ENCODE measurements at places on chromosomes 7 and 10. TPM values are rescaled to one million over a fixed set of nuclear protein-coding genes. Genes with fewer than 3 reads are reported as not detected.

VDAC2 gene
- total RNA-seq: 143 TPM

CYP26A1 gene
- not detected for total RNA-seq

DENND11 gene
- total RNA-seq: 27.1 TPM

PRKAR1B gene
- 31.9 TPM for total RNA-seq

FGF8 gene
- not detected for total RNA-seq

EGFR gene
- 16.8 TPM for total RNA-seq

TMEM60 gene
- 15.2 TPM for total RNA-seq

STK32C gene
- 11.8 TPM for total RNA-seq

ATG9B gene
- 0.10 TPM for total RNA-seq

FKBP6 gene
- not detected for total RNA-seq

PLEKHS1 gene
- not detected for total RNA-seq

DNA sequence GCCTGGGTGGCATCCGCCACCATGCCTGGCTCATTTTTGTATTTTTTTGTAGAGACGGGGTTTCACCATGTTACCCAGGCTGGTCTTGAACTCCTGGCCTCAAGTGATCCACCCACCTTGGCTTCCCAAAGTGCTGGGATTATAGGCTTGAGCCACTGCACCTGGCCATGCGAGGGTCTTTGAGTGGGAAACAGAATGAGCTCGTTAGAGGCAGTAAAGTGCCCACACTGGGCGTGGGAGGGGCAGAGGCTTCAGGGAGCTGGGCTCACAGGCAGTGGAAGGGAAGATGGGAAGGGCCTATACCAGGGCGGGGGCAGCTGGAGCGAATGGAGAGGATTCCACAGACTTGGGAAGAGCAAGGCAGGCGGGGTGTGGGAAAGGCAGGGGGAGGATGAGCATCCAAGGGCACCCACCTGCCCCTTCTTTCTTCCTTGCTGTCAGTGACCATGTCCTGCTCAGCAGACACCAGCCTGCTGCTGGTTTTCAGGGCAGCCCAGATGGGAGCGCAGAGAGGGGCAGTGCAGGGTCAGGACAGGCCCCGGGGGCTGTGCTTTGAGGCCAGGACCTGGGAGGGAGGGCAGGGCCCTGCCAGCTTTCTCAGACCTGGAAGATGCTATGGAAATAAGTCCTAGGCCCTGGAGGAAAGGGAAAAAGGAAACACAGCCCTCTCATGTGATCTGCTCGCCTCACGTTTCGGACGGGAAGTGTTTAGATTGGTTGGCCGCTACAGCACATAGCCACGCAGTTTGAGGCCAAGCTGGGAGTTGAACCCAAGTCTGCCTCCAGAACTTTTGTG, 4.2 kb downstream of the FZD9 start:
- DNase-seq: no peak

DNA sequence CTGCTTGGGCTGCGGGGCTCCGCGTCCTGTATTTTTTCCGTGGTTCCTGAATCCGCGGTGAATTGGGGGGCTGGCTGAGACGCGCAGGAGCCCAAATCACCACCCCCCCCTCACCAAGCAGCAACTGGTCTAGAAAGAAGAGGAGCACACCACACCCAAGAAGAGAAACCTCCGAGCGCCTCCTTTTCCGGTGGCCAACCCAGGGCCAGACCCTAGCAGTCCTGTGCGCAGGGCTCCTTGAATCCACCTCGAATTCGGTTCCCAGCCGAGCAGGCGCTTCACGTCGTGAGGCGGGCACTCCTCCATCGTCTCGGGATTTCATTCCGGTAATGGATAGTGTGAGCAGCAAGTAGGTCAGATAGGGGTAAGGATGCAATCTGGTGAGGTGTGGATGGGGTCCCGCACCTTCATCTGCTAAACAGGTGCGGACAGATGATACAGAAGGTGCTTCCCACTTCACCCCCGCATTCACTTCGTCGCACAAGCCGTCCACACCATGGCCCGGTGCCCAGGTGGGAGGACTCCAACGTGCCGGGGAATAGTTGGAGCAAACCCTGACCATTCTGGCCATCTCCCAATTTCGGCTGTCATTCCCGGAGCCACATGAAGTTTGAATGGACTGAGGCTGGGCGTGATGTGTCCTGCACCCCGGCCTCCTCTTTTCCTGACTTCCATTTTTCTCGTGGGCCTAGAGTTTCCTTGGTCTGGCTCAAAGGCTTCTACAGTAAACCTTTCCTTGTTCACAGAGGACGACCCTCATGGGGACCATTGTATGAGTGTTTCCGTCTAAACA, 19.8 kb upstream of the ZNF273 start:
- no peak for DNase-seq

- no peak for DNase-seq
These were observed 243.2 kb downstream of the ARHGAP21 start for GRCh38 chr10:24480447-24480846.

DNA sequence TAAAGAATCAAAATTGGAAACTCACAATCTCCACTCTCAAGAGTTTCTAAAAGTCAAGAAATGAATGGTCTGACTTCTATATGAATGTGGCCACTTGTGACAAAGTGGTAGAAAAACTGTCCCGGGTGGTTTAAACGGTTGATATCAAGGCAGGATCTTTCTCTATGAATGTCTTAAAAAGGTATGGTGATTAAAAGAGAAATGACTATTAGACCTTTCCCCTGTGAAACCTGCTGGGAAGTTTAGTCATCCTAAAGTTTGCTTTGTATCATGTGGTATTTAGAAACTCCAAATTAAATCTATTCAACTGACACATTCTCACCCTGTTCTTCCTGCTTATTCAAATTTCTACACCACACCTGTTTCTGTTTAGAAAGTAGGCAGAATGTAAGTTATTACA, 492.5 kb downstream of the XPNPEP1 start:
- no peak for DNase-seq

- no peak for DNase-seq
These were observed 48.7 kb downstream of the PWWP2B start for GRCh38 chr10:132445516-132446194.

DNA sequence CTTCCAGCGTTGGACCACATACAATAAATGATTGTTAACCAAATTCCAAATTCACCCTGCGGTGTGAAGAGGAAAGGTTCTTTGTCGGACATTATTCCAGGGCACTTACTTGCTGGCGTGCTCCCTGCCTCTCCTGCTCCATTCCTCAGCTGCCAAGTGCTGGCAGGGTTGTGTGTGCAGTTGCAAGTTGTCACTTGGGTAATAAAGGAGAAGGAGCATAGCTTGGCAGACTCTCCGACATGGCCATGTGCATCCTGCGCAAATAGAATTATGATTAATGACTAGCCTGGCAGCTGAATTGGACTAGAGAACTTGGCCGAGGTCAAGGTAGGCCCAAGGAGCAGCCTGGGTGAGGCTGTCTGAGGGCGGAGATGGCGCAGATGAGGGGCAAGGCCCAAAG, 92.3 kb upstream of the ELMO1 start:
- no peak for DNase-seq

- no peak for DNase-seq
These were observed 46.5 kb downstream of the SVOPL start for GRCh38 chr7:138654616-138655015.

DNA sequence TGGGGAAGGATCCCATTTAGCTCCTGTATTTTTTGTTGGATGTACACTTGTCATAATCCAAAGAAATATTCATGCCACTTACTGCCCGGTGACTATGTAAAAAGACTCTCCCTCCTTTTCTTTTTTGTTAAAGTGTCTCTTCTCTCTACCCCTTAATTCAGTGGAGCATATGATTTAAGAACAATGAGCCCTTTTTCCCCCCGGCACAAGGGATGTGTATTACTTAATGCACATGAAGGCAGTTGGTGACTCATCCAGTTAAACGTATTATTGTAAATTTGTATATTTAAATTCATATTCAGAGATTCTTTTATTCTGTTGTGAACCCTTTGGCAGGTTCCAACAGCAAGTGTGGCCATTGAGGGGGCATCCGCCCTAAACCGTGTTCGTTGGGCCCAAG, 241.9 kb downstream of the SLC25A13 start:
- no peak for DNase-seq

GRCh38 chr7:95479992-95480624, 5.6 kb upstream of the ASB4 start:
- DNase-seq: no peak

DNA sequence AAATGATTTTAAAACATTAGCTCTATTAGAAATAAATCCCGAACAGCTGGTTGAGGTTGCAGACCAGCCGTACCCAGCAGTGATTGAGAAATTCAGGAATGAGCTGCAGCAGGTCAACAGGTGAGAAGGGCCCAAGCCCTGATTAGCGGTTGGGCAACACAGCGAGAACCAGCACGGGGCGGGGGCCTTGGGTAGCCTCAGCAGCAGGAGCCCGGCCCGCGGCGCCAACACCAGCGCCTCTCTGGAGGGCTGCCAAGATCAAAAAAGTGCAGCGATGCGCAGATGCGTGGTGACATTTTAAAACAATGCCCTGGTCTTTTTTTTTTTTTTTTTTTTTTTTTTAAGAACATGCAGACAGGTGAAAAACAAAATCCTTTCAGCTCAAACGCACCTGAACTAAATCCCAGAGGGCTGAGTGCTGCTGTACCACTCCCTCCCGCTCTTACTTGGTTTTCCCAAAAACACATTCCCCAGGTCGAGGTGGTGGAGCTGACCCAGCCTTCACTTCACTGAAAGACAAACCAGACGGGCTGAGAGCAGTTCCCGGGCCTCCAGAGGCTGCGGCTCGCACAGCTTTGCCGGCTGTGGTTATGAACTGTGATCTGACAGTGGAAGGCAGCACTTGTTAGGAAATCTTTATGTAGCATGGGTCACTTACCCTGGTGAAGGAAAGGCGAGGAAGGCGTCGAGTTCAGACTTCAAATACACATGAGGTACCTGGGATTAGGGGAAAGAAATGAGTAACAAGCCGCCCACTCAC, 579.4 kb downstream of the SDK1 start:
- DNase-seq: no peak

- DNase-seq: no peak
These were observed 1091.1 kb downstream of the NRG3 start for GRCh38 chr10:82966130-82966529.

GRCh38 chr7:71739520-71740173, 607.7 kb downstream of the GALNT17 start:
- DNase-seq: no peak

DNA sequence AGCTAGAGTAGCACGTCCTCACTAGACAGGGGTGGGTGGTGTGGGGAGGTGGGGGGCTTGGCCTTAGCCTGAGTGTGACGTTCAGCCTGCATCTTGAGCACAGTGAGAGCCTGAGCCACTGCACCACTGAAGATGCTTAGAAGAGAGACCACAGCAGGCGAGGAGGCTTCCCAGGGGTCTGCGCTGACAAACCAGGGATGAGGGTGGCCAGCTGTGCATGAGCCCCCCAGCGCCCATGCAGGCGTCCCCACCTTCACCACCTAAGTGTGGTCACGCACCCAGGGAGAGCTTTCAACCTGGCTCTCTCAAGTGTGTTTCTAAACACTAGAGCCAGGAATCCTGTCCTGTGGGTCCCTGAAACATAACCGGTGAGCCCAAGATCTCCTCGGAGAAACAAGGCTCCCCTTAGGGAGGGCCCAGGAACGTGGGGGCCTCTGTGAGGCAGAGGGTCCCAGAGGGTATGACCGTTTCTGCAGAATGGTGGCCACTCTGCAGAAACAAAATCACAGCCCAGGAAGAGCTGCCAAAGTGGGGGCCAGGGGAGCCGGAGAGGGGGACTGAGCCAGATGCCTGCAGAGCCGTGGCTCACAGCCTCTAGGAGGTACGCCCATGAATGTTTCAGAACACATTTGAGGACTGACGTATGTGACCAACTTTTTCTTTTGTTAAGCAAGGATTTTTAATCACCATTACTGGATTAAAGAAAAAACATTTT, 85.2 kb upstream of the INSIG1 start:
- DNase-seq: no peak

GRCh38 chr10:121092720-121093095, 241.5 kb downstream of the WDR11 start:
- no peak for DNase-seq

DNA sequence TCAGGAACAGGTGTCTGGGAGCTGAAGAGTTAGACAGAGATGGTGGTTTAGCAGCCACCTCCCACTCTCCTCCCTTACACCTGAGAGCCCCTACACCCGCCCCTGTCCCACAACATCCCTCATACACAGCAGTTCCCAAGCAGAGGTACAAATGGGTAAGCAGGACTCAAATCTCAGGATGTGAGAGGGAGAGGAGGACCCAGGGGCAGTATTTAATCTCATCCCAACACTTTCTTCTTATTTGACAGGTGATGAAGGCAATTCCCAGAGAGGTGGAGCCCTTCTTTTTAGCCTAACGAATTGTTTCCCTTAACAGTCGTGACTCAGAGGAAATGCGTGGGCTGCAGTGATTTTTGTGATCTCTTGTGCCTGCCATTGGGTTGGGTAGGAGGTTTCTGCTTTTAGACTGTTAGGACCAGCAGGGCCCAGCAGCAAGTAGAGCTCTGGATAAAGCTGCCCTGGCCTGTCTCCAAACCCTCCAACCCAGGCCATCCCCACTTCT, 191.3 kb downstream of the HECW1 start:
- DNase-seq: no peak

DNA sequence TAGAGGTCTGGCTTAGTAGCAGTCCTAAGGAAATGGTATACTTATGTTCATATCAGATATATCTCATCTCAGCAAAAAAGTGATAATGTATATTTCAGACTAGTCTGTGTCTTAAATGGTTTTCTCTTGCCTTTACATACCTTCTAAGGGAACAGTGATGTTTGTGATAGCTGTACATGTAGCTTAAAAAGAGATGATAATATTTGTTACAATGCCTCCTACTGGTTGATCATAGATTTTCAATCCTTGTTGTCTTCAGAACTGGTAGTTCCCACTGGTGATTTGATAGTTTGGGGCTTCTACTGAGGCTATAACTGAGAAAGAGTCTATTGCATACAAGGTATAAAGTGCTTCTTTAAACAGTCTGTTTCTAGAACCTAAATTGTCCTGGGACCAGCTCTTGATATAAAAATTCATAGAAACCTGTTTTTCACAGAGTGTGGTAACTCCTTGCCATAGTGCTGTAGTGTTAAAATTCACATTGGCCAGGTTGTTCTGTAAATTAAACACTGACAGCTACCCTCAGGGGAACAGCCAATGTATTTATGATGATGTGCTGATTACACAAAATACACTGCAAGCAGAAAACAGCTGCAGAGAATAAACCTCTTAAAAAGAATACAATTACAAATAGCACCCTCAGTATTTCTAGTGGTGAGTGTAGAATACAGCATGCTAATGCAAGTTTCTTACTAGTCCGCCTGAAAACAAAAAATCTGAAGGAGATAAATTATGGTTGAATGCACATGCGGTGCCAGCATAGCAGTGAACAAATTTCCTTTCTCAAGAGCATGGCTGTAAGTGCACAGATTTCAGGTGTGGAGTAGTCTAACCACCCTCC, 90.3 kb downstream of the BTRC start:
- no peak for DNase-seq

DNA sequence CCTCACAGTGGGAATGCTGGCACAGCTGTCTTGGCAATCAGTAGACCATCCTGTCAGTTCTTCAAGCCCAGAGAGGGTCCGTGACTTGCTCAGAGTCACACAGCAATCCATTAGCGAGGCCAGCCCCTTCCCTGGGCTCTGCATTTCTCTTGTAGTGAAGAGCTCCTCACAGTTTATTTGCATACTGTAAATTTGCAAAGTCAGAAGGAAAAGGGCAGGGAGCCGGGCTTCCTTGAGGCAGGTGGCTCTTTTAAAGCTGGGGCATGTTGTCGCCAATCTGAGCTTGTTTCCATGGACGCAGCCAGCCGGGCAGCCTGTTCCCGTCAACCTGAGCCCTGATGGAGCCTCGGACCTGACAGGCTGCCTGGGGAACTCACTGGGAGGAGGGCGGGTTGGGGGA, 123.4 kb downstream of the CUX1 start:
- DNase-seq: no peak

- no peak for DNase-seq
These were observed 51.9 kb upstream of the TCERG1L start for GRCh38 chr10:131363416-131363815.
